Fibroblast of skin of abdomen (primary cell): ENCODE measurements at places on chromosomes 1 and 21.

DNA sequence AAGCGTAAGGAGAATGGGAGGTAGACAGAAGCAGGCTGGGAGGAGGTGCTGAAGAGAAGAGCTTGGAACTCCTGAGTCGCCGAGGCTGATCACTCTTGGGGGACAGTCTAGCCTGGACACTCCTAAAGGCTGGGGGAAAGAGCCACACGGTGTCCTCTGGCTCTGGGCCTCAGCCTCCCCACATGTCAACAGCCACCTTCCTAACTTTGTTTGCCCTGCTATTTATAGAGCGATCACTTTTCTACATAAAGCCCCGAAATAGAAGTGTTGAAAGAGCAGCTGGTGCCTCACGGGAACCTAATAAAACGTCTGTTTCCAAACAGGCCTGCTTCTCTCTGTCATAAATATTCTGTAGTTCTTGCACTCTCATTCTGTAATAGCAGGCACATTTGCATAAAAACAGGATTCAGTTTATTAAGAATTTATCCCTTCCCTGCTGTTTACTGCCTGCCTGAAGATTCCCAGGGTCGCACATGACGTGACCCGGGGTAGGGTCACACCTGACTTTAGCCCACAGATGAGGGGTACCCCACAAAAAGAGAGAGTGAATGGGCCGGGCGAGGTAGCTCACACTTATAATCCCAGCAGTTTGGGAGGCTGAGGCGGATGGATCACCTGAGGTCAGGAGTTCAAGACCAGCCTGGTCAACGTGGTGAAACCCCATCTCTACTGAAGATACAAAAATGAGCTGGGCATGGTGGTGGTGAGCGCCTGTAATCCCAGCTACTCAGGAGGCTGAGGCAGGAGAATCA lies 212.5 kb downstream of the TOMM20 start:
- DNase-seq = no peak

GRCh38 chr1:246063013-246063616 lies 444.0 kb downstream of the SMYD3 start:
- no peak for DNase-seq

- DNase-seq = no peak
These were observed 76.1 kb upstream of the SIPA1L2 start for GRCh38 chr1:232705815-232706575.

GRCh38 chr1:6360117-6360496 lies 33.5 kb downstream of the ACOT7 start:
- DNase-seq = no peak

DNA sequence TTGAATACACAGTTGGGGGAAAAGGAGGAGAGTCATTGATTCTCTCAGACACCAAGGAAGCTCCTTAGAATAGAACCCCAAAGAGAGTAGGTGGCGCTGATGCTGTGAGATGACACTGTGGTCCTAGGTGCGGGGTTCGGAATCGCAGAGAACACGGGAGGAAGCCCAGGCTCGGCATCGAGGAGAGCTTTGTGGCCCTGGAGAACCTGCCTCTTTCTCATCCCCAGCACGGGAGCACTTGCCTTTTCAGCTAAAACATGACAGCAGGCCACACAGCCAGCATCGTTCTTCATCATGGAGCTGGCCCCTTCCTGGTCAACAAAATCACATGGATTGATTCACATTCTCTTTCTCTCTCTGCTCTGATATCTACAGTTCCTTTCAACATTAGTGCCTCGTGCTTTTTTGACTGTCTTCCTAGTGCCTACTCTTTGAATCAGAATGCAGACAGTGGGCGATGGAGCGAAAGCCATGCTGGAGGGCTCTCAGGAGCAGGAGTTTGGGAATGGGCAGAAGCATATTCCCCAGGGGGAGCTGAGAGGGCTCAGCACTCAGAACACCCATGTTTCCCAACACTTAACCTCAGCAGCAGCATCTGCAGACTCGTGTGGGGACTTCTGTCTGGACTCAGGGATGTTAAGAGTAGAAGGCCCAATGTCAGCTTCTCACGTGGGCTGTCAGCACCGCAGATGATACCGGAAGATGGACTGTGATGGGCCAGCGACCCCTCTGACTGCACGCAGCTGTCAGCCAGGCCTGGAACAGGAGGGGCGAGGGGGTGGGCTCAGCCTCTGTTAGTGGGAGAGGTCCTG lies 539.4 kb downstream of the KIF26B start:
- no peak for DNase-seq

GRCh38 chr21:37503848-37504467 lies 137.4 kb downstream of the DYRK1A start:
- peak; percentile 66 for DNase-seq

DNA sequence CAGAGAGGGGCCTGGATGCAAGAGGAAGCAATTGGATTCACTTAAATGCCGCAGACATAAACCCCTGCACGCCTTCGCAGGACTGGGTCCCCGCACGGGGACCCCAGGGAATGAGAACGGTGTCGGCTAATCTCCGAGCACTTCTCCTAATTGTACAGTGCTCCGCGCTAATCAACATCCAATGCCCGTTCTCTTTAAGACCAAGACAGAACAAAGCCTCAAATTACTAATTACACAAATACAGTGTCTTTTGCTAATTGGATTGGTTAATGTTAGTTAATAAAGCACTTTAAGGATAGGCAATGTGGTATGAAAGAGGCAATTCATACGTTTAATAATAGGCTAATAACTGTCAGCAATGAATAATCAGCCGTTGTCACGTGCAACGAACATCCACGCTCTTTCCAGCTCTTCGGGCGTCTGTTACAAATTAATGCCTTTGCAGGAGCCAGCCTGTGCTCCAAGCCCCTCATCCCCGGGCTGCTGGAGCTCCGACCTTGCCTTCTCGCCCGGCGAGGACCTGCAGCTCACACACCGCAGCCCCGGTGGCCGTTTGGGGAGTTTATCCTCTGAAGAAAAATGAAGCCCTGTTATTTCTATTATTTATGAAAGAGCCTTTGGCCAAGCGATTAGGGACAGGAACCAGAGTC lies 157.8 kb downstream of the PRDM16 start:
- DNase-seq = no peak

DNA sequence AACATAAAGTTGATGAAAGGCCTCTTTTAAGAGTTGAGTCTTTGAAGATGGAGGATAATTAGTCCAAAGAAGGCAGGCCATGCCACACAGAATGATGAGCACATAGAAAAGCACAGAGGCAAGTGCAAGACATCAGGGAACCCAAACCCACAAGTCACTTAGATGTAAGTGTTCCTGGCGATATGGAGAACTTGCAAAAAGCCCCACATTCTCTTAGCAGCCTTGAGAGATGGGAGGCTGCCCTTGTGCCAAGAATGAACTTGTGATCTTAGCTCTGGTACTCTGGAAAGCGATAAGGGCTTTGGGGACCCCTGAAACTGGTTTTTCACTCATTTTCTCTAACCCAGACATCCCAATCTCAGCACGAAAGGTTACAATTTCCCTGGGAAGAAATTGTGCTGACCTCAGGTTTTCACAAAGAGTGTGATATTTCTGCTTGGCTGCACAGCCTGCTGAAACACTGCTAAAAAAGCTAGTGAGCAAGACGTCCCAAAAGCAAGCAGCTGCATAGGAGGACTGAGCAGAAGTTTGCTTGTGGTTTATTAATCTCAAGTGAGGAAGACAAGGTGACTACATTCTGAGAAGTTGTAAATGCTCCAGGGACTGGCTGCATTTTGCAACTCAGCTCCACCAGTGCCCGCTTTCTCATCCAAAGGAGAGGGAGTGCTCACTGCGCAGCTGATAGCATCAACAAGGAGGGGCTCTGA lies 496.9 kb upstream of the CAMK1G start:
- DNase-seq = no peak

GRCh38 chr1:36675931-36676562 lies 193.3 kb upstream of the CSF3R start:
- no peak for DNase-seq

DNA sequence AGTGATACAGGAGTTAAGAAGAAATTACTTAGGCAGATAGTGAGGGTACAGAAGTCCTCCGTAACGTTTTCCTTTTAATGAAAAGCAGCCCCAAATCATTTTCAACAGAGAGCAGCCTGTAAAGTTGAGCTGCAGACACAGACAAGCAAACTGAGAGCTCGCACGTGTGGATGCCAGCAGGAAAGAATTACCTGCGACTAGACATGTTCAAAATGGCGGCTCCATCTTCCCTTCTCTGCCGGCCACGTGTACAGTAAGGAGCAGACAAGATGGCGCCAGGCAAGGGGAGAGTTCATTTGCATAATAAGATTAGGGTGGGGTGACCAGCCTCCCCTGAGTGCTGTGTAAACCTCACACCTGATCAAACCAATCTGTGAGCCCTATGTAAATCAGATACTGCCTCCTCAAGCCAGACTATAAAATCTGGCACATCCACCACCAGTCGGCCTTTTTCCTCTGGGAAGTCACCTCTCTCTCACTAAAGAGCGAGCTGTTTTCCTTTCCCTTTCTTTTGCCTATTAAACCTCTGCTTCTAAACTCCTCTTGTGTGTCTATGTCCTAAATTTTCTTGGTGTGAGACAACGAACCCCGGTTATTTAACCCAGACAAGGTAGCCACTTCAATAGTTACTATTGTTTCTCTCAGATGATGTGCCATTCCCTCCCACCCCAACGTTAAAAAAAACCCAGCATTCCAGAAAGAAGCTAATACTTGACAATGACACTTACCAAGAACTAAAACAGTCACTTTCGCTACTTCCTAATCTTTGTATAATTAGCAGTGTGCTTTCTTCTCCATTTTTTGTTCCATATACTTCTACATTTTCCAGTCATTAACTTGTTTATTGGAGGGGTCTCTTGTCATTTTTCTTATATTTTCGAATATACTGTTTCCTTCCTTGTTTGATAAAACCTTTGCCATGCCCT lies 27.4 kb downstream of the DUSP10 start:
- DNase-seq = no peak

DNA sequence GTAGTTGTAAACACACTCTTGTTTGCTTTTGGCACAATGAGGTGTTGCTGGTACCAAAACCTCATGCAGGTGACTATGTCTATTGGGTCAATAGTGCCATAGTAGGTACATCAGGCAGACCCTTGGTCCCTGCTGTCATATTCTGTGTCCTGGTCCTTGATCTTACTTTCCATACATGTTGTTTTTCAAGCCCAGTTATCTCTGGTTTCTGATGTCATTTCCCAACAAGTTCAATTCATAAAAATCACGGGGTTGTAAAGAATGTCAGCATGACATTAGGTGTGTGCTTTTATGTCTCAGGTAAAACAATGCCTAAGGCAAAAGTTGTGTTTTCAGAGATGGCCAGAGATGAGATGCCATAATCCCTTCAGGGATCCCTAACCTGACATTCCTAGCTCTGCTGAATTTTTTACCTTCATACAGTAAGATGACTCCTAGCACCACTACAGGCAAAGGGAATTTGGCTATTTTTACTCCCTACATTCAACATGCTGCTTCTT lies 390.3 kb upstream of the PKN2 start:
- DNase-seq = no peak

GRCh38 chr21:28332796-28333195 lies 659.9 kb downstream of the LTN1 start:
- DNase-seq = no peak

- DNase-seq = no peak
These were observed 102.1 kb downstream of the DAB1 start for GRCh38 chr1:57321776-57322175.

DNA sequence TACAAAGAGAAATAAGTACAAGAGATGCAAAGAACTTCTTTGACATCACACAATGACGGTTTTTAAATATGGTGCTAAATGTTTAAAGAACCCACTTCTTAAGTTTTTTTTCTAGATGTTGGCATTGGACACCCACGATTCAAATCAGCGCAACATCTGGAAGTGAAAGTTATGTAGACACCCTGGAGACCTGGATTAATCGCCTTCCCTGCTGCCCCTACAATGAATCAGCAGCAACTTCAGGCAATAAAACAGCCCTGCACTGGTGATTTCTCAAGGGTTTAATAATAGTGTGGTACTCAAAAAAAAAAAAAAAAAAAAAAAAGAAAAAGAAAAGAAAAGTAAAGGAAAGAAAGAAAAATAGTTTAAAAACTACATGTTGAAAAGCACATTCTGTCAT lies 248.3 kb downstream of the NUF2 start:
- peak; percentile 43 for DNase-seq

GRCh38 chr1:23634518-23634839 lies 57.1 kb upstream of the RPL11 start:
- no peak for DNase-seq

DNA sequence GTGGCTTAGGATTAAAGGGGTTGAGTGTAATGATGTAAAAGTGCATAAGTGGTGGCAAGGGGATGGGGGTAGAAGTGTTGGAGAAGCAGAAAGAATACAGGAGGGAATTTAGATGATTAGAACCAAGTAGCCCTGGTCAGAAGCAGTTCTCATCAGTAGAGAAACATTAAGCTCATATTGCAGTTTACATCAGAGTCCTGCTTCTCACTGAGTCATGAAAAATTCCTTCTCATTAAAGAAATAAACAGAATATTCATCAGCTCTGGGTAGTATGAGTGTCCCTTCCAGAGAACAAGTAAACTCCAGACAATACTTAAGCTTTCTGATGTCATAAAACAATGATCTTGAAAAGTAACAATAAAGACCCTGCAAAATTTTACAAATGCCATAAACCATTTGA lies 36.5 kb downstream of the LRRIQ3 start:
- no peak for DNase-seq

DNA sequence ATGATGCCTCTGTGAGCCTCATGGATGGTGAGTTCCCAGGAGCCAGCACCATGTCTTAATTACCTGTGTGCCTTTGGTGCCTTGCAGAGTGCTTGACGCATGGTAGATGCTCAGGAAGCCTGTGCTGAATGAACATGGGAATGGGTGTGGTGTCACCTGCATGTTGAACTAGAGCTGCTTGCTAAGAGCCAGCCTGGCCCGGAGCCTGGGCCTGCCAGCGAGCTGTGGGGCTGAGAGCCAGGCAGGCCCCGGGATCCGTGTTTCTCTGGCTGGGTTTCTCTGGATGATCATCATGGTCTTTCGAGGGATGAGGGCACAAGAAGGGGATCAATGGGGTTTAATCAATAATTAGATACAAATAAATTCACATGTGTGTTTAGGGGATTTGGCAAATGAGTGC lies 6.7 kb upstream of the TEX35 start:
- no peak for DNase-seq

GRCh38 chr1:162040001-162040400 lies 16.3 kb upstream of the OLFML2B start:
- no peak for DNase-seq

GRCh38 chr1:39917825-39918224 lies 16.1 kb upstream of the MYCL start:
- no peak for DNase-seq

GRCh38 chr1:188022661-188023060 lies 1193.9 kb downstream of the PLA2G4A start:
- peak; percentile 21 for DNase-seq

GRCh38 chr1:217076902-217077301 lies 353.7 kb upstream of the ESRRG start:
- DNase-seq = peak; percentile 14

GRCh38 chr1:223840254-223840653 lies 5.5 kb downstream of the TP53BP2 start:
- no peak for DNase-seq
